ENCODE measurements at places on chromosomes 3 and 15.

DNA sequence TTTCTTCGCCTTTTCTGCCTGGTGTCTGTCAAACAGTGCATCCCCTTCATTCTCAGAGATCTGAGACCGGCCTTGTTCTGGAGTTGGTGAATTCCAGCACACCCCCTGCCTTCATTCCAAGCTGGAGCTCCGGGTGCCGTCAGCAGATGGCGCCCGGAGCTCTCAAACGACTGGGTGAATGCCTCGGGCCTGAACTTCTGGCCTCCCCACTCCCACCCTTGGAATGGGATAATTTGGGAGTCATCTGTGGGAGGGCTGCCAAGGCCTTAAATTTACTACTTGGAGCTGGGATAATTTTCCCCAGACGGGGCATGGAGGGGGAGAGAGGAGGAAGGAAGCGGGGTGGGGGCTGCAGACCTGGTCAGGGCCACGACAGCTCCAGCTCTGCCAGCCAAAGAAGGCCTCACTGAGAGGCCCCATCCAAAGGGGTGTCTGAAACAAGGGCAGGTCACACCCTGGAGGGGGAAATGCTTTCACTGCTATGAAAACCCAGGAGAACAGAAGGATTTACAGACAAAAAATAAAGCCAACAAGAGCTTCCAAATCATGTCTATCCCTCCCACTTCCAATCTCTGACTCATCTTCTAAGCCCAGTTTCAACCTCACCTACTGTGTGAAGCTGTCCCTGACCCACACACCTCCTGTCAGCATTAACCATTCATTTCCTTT lies 187.9 kb downstream of the OPA1 start:
- peak; percentile 96 for DNase-seq

DNA sequence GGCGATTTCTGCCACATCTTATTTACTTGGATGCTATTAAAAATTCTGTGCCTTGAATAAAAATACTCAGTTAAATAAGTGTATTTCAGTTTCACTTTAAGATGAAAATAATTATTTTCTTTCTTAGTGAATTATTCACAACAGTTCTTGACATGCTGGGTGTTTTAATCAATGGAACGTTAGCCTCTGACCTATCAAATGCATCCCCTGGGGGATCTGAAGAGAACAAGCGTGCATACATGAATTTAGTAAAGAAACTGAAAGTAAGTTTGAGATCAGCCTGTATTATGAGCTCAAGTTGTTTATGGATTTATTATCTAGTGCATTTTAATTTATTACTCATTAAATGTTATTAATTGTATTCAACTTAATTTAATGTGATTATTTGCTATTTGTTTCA lies 597 bp downstream of the P2RY12 start:
- DNase-seq = no peak

DNA sequence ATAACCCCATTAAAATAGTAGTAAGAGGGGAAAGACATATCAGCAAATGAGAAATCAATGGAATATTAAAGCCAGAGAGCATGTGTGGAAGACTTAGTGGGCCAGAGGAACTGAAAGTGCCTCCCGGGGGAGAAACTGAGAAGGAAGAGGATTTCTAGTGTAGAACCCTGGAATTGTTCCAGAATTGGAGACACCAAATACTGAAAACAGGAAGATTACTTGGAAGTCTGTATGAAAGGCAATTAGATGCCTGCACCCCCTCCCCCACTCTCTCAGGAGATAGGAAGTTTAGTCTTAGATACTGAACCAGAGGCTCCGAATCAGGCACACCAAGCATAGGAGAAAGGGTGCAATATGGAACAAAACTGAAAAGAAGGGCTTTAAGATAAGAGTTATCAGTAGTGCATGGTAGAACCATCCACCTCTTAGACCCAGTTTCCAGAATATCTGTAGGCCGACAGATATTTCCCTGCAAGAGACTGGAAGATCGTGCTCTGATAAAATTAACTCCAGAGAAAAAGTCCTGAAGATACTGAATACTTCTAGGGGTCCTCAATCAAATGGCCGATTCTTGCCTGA lies 32.4 kb downstream of the KLHL18 start:
- peak; percentile 6 for DNase-seq

- no peak for DNase-seq
These were observed 126.3 kb downstream of the APBA2 start for GRCh38 chr15:29012097-29012496.

GRCh38 chr3:1700650-1701049 lies 398.0 kb upstream of the CNTN4 start:
- DNase-seq = no peak

DNA sequence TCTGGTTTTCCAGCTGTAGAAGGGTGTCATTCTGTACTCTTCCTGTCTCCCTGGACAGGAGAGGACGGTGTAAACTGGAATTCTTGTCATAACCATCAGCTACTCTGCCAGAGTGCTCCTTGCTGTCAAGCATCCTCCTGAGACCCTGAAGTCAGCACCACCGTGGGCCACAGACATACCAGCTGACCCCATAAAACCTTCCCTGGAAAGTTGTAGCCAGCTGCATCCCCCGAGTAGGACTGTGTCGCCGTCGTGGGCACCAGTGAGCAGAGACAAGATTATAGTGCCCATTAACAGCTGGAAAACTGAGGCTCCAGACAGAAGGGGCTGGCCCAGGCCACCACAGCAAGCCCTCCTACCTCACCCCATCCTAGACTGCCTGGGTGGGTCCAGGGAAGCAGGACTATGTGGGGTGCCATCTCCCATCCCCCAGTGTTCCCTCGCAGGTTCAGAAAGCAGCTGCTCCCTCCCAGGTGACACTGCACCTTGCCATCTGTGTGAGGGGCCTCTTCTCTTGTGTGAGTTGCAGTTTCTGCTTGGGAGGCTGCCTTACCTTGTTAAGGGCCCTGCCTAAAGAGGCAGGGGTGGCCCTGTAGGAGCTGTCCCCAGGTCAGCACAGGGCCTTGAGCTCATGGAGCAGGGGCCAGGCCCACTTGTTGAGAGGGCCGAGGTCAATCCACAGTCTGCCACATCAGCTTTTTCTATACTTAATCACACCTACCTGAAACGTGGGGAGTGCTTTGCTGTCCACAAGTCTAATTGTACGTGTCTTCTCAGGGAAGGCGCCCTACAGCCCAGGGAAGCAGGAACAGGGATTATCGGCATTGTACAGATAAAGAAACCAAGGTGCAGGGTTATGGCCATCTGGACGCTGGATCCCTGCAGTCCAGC lies 191.9 kb upstream of the LINGO1 start:
- no peak for DNase-seq

All from fibroblast of skin of abdomen (primary cell).